ENCODE measurements at places on chromosomes 7 and 10.

DNA sequence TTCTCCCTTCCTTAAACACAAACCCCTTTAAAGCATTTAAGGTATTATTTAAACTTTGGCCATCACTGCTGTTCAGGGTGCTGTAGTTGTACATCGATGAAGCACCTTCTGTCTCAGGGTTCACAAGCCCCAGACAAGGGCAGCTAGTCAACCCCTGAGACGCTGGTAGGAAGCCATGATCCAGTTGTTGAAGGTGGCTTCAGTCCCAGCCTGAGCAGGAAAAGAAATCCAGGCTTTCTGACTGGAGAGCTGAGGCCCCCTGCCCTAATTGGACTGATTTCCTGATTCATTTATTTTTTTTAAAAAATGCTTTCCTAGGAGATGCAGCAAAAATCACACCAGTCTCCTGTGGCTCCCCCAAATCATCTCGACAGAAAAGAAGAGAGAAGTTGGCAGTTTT is 15.8 kb downstream of the CPA1 start:
- no peak for DNase-seq

DNA sequence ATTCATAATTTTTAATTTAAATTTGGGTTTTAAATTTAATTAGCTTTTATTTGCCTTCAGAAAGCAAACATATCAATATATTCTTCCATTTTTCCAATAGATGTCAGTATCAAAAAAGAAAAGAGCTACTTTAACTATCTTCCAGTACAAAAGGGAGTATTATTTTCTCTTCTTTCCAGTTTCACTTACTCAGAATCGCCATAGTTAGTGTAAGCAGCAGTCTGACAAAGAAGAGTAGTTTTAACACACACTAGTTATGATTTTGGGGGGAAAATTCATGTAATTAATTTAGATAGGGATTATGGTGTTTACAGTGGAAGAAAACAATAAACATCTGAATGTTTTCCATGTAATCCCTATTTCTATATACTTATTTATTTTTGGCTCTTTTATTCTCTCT is 272.6 kb upstream of the DGKB start:
- DNase-seq: no peak

- no peak for DNase-seq
These were observed 121.3 kb downstream of the ADCY1 start for GRCh38 chr7:45695249-45695995.

DNA sequence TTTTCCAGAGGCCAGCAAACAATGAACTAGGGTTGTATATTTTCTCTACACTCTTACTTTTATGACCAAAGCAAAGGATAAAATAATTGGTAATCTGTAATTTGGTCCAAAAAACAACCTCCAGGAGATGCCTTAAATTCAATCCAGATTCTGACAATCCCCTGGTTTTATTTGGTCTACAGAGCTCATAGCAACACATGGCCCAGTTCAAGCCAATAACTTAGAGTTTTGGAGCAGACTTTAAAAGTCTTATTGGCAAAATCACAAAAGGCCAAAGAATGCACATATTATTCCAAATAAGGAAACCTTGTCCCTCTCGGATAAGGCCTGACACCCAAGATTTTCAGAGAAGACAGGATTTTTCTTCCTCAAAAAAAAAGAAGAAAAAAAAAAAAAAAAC is 51.9 kb downstream of the SORBS1 start:
- DNase-seq: no peak

GRCh38 chr10:22849077-22849805 is 78.6 kb upstream of the ARMC3 start:
- DNase-seq: no peak

GRCh38 chr10:113939212-113939860 is 84.9 kb downstream of the NHLRC2 start:
- no peak for DNase-seq

DNA sequence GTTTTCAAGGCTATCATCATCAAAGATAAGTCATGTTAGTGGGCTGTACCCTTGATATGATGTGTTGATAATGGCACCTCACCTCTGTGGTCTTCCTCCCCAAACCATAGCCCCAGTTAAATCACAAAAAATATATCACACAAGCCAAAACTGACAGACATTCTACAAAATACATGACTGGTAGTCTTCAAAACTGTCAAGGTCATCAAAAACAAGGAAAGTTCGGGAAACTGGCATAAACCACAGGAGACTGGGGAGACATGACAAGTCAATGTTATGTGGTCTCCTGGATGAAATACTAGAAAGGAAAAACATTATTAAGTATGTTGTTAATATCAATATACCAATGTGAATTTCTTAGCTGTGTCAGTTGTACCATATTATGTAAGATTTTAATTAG is 279.5 kb upstream of the FZD1 start:
- DNase-seq: no peak

DNA sequence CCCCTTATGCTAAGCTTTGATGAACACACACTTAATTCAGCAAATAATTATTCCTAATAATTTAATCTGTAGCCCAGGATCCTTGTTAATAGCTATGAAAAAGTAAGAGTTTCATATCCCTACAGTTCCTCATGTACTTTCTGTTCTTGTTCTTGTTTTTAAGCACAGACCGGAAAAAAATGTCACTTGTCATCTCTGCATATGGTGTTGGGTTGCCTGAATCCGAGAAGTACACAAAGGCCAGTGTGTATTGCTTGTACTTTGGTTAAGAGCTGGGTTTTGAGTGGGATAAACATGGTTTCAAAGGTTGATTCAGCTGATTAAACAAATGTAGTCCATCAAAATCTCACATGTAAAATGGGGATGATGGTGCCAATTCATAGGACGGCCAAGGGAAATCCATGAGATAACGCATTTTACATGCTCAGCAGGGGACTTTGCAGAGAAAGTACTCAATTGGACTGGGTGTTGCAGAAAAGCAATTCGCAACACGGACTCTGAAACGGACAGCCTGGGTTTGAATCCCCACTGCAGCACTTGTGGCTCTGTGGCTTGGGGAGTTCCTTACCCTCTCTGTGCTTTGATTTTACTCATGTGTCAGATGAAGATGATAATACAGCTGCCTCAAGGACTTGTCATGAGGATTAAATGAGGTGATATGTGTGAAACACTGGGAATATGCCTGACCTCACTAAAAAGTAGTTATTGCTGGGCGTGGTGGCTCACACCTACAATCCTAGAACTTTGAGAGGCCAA is 71.7 kb downstream of the MAP3K8 start:
- no peak for DNase-seq

GRCh38 chr7:94236960-94237359 is 157.7 kb upstream of the COL1A2 start:
- DNase-seq: no peak

GRCh38 chr7:14836571-14837189 is 65.9 kb downstream of the DGKB start:
- DNase-seq: peak; percentile 75

DNA sequence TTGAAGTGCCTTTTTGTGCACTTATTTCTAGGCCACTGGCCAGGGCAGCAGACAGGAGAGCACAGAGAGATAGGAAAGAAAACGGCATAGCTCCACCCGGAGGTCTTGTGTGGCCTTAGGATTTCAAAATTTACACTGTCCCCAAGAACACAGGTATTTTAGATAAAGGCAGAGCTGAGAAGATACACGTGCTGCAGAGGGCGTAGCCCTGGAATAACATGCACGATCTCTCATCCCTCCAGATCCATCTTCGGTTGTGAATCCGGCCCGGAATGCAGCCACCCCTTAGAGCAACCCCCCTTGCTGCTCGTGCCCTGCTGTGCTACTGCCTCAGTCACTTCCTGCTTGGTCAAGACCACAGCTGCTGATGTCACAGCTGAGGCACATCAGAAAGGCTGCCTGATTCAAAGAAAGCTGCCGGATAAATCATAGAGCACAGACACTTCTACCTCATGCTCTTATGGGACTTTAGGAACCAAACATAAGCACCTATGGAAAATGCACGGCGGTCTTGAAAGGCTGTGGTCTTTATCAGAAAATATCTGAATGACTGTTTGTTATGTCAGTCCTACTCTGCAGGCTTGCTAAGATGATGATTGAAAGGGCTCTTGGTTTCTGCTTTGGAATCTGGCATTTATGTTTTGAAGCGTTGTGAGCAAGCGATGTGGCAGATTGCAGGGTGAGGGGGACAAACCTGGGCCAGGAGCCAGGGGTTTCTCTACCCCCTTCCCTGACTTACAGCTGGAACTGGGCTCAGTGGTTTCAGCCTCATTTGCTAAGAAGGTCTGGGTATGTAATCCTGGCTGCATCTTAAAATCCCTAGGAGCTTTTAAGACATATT is 152.0 kb downstream of the SVIL start:
- no peak for DNase-seq

GRCh38 chr7:94401428-94401814 is 6.7 kb downstream of the COL1A2 start:
- DNase-seq: no peak

DNA sequence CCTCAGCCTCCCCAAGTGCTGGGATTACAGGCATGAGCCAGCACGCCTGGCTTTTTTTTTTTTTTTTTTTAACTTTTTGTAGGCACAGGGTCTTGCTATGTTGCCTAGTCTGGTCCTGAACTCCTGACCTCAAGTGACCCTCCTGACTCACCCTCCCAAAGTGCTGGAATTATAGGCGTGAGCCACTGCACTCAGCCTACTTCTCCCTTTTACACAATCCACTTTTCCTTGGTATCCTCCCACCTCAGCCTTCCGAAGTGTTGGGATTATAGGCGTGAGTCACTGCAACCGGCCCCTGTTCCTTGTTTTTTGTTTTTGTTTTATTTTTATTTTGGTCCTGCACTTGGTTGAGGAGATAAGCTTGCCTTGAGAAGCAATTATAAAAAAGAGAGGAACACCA is 75.9 kb upstream of the KMT2C start:
- DNase-seq: no peak

DNA sequence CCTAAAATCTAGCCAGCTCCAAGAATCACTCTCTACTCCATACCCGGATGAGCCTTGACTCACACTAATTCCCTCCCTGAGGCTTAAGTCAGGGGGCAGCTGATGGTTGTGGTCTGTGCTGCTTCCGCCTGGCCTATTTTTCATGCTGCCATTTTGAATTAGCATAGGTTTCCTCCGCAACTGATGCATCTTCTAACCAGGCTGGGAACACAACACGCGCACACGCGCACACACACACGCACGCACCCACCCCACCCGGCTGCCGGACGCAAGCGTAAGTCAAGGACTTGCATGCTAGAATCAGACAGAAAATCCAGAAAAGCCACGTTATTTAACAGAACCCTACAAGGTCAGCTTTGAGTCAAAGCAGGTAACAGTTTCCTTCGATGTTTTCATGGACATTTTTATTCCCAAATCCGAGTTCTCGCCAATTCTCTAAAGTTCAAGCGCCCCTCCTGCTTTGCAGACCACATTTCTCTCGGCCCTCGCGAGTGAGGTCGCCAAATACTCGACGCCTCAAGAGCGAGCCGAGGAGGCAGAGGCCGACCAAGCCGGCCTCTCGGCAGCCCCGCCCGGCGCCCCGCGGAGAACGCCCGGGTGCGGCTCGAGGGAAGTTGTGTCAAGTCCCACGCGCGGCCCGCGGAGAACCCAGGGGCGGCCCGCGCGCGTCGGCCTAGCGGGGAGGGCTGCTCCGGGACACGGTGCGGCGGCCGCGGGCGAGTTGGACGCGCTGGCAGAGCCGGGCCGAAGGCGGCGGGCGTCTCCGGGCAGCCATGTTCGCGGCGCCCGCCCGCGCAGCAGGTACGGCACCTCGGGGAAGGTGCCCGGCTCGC is 961 bp downstream of the SCRN1 start:
- DNase-seq: peak; percentile 12

DNA sequence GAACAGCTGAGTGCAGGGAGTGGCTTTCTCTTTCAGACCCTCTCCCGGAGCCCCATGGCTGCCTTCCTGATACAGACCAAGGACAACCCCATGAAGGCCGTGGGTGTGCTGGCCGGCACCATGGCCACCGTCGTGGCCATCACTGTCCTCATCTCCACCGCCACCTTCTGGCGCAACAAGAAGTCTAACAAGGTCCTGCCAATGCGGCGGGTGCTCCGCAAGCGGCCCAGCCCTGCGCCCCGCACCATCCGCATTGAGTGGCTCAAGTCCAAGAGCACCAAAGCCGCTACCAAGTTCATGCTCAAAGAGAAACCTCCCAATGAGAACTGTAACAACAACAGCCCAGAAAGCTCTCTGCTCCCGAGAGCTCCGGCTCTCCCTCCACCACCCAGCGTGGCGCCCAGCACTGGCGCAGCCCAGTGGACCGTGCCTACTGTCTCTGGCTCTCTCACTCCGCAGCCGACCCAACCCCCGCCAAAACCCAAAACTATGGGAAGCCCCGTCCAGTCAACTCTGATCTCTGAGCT is 11.2 kb downstream of the LRIT2 start:
- DNase-seq: no peak

- no peak for DNase-seq
These were observed 362.4 kb upstream of the ZNF32 start for GRCh38 chr10:44010873-44011602.

GRCh38 chr10:70804421-70804808 is 11.3 kb upstream of the SGPL1 start:
- no peak for DNase-seq

GRCh38 chr7:45573661-45574415 is at the start of gene ADCY1:
ADCY1 (plus strand) TSS chr7:45574368; CDS start chr7:45574544, 176 bp downstream.
- DNase-seq: peak; percentile 19

GRCh38 chr10:63703740-63704345 is 182.6 kb downstream of the REEP3 start:
- peak; percentile 67 for DNase-seq

- DNase-seq: no peak
These were observed 70.4 kb upstream of the VIPR2 start for GRCh38 chr7:159215076-159215475.

- no peak for DNase-seq
These were observed 25.1 kb downstream of the ICA1 start for GRCh38 chr7:8236780-8237407.

- DNase-seq: no peak
These were observed 163.6 kb downstream of the DNAJB6 start for GRCh38 chr7:157500171-157500960.

GRCh38 chr7:100829150-100829716 is 1.9 kb upstream of the EPHB4 start:
- DNase-seq: no peak

DNA sequence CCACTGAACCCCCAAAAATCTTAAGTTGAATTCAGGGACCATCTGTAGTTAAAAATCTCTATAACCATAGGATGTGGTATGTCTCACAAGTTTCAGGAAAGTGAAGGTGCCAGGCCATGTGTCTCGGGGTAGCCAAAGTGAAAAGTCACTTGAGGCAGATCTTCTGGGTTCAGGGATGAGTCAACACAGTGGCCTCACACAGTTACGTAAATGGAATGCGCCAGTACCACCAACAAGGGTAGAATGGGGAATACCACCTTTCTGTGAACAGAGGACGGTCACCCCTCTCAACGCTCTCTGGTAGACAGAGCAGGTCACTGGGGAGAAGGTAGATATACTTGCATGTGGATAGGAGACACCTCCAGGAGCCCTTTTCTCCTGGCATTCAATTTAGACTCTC is 71.4 kb downstream of the ELMO1 start:
- no peak for DNase-seq

GRCh38 chr7:121744319-121744718 is 128.6 kb upstream of the PTPRZ1 start:
- no peak for DNase-seq

DNA sequence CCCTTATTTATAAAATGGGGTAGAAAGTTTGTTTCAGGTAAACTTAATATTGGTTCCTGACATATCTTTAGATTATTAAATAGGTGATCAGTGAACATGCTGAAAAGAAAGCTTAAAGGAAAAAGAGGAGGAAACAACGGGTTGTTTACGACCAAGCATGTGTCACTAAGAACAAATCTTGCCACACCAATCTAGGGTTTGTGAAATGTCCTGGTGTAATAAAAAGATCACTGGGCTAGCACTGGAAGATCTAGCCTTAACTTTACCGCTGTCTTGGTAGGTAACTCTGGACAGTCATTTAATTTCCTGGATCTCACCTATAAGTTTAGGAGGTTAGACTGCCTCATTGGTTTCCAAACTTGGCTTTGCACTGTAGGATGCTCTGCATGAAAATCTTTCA is 19.0 kb downstream of the VPS26A start:
- no peak for DNase-seq
